ENCODE measurements at places on chromosomes 12 and 14.

DNA sequence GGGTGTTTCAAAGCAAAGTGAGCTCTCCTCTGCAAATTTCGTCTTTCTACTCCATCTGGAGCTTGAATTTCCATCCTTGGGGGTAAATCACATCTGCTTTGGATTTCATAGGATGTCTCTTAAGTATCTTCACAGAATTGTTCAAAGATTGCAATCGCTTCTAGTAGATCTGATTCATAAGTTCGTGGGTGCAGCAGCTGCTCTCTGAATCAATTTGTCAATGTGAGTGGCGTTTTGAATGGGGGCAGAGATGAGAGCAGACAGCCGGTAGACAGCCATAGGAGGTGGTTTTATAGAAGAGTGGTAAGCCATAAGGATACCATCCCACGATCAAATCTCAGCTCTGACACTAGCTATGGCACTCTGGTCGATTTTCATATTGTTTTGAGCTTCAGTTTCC is 146.0 kb upstream of the RPH3A start:
- DNase-seq = no peak

DNA sequence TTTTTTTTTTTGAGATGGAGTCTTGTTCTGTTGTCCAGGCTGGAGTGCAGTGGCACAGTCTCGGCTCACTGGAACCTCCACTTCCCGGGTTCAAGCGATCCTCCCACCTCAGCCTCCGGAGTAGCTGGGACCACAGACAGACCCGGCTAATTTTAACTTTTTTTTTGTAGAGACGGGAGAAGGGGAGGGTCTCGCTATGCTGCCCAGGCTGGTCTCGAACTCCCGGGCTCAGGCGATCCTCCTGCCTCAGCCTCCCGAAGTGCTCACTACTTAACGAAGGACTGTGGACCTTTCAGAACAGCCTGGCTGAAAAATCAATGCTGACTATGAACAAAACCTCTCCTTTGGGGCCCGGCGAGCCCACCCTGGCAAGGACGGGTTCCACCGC is 10.9 kb downstream of the SLC6A12 start:
- DNase-seq = no peak

DNA sequence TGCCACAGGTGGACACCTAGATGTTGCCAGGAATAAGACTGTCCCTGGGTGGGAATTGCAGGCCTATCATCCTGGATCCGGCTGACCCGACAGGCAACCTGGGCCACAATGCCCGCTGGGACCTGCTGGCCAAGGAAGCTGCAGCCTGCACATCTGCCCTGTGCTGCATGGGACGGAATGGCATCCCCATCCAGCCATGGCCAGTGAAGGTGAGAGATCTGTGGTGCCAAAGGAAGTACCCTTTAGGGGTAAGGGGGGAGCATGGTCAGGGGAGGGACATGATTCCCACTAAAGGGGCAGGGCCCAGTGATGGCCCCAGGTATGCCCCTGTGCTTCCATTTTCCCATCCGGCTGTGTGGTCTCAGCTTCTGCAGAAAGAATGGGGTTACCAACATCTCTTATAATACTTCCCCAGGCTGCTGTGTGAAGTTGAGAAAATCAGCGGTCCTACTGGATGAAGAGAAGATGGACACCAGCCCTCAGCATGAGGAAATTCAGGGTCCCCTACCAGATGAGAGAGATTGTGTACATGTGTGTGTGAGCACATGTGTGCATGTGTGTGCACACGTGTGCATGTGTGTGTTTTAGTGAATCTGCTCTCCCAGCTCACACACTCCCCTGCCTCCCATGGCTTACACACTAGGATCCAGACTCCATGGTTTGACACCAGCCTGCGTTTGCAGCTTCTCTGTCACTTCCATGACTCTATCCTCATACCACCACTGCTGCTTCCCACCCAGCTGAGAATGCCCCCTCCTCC is 8.6 kb upstream of the OAS2 start:
- DNase-seq = no peak

DNA sequence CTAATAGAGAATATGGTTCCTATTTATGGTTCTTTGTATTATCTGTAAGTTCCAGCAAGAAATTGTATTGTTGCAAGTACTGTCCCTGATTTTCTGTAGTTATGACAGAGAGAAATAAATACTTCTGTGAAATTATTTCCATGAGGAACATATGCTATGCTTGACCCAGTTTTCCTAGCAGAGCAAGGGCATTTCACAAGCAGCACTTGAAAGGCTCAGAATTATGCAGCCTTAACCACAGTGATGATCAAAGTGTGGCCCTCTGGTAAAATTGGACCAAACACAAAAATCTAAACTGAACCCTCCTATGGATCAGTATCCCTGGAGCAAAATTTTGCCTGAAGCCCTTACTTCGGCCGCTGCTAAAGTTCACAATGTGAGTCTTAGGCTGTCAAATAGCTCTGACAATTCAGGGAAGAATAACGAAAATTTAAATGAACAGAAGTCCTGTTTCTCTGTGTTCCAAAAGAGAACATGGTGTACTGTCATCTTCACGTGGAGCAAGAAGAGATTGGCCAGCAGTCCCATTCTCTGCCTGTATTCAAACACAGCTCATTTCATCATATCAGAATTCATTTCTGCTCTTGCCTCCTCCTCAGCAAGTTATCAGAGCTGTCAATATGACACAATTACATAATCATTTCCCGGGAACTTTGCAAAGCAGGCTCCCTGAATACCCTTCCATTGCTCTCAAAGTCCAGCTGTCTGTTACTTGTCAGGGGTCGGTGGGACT is 471.9 kb downstream of the RPS29 start:
- DNase-seq = no peak
